ENCODE measurements at places on chromosomes 4 and X. TPM values are rescaled to one million over a fixed set of nuclear protein-coding genes. Genes with fewer than 3 reads are reported as not detected.

Gene RPS6KA6
- 5.7 TPM for total RNA-seq

Gene GSX2
- total RNA-seq = not detected

Gene USP51
- 0.57 TPM for total RNA-seq

Gene TAF7L
- total RNA-seq = 0.16 TPM

Gene GK2
- total RNA-seq = not detected

Gene SH3BGRL
- 48.4 TPM for total RNA-seq

Gene CORIN
- total RNA-seq = 0.06 TPM

Gene RGS12
- 8.8 TPM for total RNA-seq

Gene PF4V1
- not detected for total RNA-seq

Gene RRH
- not detected for total RNA-seq

Gene LGI2
- 0.11 TPM for total RNA-seq

Gene YIPF7
- 0.21 TPM for total RNA-seq

Gene WNK3
- total RNA-seq = not detected

Gene FAM9B
- total RNA-seq = not detected

Gene ADH1A
- not detected for total RNA-seq

Gene SERPINA7
- not detected for total RNA-seq

Gene LPAR4
- total RNA-seq = not detected

Gene SORBS2
- 0.30 TPM for total RNA-seq

Gene OTUD6A
- not detected for total RNA-seq

Data from A549 treated with CORT108297 at 1 μM for 4 hours (cell line).